ENCODE measurements at places on chromosomes 6 and 20.

- DNase-seq, result no peak
Observed at GRCh38 chr6:35919085-35919826, 1.6 kb downstream of the SRPK1 start.

- DNase-seq, result no peak
Observed at GRCh38 chr20:22385602-22386305, 198.6 kb downstream of the FOXA2 start.

GRCh38 chr6:71153755-71154325 lies 134.8 kb upstream of the OGFRL1 start:
- DNase-seq, result no peak

DNA sequence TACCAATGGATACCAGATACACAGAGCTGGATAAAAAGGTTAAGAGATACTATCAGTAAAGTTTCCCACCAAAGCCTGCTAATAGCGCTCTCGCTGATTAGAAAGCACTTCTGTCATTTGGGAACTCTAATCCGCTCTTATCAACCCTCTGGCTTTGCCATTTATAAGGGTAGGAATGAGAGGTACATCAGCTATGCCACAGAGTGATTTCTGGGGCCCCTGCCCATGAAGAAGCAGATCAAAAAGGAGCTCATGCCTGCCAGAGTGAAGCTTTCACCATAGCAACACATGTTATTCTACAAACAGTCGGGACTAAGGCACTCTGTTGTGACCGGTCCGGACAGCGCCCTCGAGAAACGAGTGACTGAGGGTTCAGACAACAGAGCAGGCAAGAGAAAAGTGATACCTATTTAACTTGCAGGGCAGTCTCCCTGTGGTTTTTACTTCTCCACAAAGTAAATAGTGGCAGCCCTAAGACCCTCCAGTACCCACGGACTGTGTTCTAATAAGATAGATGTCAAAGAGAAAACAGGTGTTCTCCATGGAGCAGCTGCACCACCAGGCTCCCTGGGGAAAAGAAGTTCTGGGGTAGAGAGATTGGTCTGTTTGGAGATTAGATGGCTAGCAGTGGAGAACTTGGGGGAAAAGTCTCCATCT lies 5.6 kb downstream of the TRAM2 start:
- no peak for DNase-seq

GRCh38 chr20:46774943-46775560 lies 65.6 kb downstream of the SLC2A10 start:
- DNase-seq, result no peak

DNA sequence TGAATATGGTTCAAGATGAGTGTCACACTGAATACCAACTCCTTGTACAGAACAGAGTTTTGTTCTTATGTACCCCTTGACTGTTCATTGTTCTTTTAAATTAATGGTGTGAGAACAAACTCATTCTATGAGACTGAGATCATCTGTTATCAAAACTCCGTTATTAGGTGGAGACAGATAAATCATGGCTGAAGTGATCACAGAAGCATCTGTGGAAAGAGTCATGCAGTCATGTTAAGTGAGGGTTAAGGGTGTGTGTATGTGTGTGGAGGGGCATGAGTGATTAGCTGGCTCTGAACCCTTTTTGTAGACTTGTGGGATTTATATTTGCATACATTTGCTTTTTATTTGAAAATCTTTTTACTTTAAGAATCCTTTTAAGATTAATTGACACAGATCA lies 24.7 kb downstream of the ADGRG6 start:
- DNase-seq, result no peak

- no peak for DNase-seq
Observed at GRCh38 chr6:139778106-139778505, 403.7 kb upstream of the CITED2 start.

- DNase-seq, result no peak
Observed at GRCh38 chr6:19845266-19846041, 8.3 kb downstream of the ID4 start.

- DNase-seq, result no peak
Observed at GRCh38 chr6:155454471-155454870, 1.2 kb downstream of the NOX3 start.

DNA sequence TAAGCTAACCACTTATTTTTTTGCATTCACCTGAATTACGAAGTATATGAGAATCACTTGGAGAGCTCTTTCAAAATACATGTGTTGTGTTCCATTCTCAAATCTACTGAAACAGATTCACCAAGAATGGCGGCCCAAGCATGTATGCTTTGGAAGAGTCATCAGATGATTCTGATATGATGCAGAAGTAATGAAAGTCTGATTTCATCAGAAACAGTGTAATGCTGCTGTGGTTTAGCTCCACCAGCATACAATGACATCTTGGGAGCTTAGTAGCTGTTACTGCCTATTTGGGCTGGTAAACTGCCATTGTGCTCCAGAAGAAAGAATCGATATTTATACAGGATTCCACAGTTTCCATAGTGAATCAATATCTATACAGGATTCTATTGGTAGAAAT lies 52.9 kb downstream of the UBR2 start:
- no peak for DNase-seq

DNA sequence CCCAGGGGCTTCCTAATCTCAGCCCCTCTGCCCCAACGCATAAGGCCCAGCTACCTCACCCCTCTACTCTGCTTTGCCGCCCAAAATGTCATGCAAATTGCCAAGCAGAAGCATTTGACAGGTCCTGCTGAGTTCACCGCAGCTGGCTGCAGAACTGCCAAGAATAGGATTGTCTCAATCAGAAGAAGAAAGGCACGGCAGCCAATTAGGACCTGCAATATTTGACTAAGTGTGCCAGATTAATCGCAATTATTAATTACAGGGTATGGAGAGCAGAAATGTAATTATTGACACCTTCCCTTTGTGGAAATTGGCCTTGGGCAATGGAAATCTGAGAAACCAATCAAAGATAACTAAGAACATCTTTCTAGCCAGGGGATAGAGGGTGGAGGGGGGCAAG lies 318.6 kb downstream of the LRFN2 start:
- DNase-seq, result no peak

- no peak for DNase-seq
Observed at GRCh38 chr6:135842618-135843392, 8.7 kb upstream of the PDE7B start.

- DNase-seq, result no peak
Observed at GRCh38 chr6:160357088-160357487, 8.9 kb downstream of the SLC22A3 start.

- DNase-seq, result no peak
Observed at GRCh38 chr6:21604081-21604480, 10.5 kb downstream of the SOX4 start.

DNA sequence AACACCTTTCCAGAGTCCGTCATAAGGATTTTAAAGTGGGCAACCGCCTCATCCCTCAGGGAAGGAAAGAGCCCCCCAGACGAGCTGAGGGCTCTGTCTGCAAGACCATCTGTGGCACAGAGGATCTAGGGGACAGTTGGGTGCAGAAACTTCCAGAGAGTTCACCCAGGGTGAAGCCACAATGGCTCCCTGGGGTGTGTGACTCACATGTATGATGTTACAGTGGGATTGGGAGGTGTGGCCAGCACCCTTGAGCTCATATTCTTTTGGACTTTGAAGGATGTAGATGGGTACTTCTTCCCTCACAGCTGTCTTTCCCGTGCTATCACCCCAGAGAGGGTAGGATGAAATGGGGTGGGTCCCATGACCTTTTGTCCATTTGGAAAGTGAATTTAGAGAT lies 95.5 kb downstream of the NCR2 start:
- DNase-seq, result no peak

GRCh38 chr6:151948002-151948743 lies 140.7 kb downstream of the ESR1 start:
- DNase-seq, result no peak

DNA sequence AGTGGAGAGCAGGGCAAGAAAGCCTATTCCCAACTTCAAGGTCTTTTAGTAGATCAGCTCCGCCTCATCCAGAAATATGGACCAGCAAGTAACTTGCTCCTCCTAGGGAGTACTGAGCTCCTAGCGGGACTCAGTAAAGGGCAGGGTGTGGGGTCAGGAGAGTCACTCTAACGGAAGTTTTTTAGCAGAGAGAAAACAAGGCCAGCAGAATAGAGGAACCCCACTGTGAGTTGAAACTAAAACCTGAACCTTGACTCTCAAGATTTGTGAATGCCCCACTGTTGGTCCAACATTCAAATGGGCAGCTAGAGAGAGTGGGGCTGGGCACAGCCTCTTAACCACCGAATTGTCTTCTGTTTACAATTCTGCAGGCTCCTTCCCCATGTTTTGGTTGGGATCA lies 244.8 kb downstream of the FARS2 start:
- DNase-seq, result no peak

DNA sequence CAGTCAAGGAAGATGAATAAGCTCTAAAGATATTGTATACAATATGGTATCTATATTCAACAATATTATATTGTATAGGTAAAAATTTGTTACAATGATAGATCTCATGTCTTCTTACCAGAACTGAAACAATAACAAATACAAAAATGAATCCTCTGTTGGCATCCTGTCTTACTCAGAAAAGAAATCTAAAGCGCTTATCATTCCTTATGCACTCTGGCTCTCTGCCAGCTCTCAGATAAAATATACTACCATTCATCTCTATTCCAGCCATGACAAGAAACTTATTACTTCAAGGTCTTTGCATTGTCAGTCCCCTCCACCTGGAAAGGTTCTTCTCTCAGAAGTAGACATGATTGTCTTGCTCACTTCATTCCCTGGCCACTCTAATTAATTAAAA lies 138.6 kb downstream of the THEMIS start:
- no peak for DNase-seq

DNA sequence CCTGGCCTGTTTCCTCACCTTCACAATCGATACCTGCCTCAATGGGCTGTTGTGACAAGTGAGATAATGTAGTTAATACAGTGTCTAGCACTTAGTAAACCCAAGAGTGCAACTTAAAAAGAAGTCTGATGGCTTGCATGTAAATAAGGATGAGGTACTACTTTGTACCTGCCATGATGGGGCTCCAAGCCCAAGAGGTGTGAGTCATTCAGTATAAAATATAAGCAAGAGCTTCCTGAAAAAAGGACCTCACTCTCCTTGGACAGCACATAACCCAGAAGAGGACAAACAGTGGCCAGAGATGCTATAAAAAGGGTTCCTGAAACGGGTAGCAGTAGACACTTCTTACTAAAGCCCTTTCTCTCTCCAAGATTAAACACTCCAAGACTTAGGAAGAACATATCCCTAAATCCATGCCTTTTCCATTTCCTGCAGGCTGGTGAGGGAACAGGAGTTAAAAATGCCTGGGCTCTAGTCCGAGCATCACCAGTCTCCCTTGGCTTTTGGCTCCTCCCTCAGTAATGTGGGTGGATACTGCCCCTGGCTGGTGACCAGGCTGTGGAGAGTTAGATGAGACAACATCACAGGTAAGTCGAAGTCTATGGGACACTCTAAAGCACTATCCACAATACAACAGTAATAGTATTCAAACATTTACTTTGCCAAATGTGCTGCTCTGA lies 4.3 kb downstream of the UBE2V1 start:
- DNase-seq, result no peak

GRCh38 chr6:111430605-111431376 lies 52.2 kb downstream of the REV3L start:
- DNase-seq, result no peak

- DNase-seq, result no peak
Observed at GRCh38 chr6:160043784-160044183, 74.9 kb downstream of the IGF2R start.

- no peak for DNase-seq
Observed at GRCh38 chr6:56682635-56683034, 39.9 kb upstream of the DST start.

DNA sequence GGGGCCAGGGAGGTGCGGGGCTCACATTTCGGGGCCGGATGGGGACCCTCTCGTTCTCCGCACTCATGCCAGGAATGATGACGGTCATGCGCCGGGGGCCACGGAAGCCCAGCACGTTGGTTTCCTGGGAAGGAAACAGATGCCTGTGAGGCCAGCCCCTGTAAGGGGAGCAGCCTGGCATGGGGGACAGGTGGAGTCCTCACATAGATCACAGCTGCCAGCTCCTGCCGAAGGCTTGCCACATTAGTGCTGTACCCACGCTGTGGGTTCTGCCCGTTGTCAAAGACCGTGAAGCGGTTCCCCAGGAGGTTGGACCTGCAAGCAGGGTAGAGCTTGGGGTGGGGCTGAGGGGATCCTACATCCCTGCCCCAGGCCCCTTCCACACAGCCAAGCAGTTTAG lies 6.7 kb upstream of the TEAD3 start:
- DNase-seq, result no peak

DNA sequence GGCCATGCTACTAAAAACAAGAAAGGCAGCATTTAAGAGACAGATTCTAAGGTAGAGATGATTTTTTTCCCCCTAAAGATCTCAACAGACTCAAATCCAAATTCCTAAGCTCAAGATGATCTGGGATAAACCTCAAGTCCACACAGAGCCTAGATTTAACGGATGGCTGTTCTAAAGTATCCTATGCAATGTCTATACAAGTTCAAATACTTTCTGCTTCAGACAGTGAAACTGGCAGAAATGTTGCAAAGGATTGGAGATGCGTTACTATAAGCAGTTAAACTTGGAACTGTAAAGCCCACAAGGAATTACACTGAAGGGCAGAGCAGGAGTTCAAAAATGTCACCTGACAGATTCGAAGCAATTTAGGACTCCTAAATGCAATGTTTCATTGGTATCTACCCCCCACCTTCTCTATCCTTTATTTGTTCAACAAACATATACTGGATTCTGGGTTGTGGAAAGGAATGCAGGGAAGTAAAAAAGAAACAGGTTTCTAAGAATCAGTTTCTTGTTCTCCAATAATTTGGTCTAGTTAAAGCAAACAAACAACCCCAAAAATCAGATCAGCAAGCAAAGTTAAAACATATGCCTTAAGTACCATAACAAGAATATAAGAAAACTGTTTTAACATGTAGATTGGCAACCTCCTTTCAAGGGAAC lies 1.6 kb downstream of the DNAAF9 start:
- DNase-seq, result no peak

GRCh38 chr6:27532820-27533538 lies 60.1 kb upstream of the ZNF184 start:
- no peak for DNase-seq

DNA sequence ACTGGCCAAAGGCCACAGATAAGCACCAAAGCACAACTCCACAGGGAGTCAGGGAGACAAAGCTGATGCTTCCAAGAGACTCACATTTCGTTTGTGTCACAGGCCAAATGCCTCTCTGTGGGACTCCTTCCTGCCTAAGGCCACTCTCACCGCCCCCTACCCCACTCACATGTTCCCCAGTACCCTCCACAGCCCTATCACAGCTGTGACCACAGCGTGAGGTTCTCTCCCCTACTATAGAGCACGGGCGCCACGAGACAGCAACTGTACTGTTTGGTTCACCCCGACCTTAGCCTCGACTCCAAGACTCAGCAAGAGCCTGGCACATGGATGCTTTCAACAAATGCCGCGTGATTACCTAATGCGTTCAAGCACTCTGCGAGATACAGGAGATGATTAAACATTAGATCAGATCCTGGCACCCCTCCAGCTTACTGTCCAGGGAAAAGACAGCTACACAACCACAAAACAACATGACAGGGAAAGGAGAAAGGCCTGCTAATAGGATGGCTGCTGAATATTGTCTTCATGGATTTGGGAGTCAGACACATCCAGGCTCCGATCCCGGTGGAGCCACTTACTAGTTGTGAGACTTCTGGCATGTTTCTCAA lies 105.5 kb downstream of the AGPAT4 start:
- DNase-seq, result peak; percentile 96

GRCh38 chr6:28371706-28372451 lies 22.1 kb downstream of the ZKSCAN3 start:
- DNase-seq, result no peak

- DNase-seq, result no peak
Observed at GRCh38 chr6:154306696-154307095, 49.9 kb downstream of the IPCEF1 start.

All from non-pigmented ciliary epithelial cell (primary cell).